Suprapubic skin (tissue), 4 donors: ENCODE measurements at places on chromosomes 2 and 18. TPM values are rescaled to one million over a fixed set of nuclear protein-coding genes. Genes with fewer than 3 reads are reported as not detected.

Gene NEU2
- 1.7 TPM for total RNA-seq

Gene DLX2
- 0.30 TPM for total RNA-seq

DNA sequence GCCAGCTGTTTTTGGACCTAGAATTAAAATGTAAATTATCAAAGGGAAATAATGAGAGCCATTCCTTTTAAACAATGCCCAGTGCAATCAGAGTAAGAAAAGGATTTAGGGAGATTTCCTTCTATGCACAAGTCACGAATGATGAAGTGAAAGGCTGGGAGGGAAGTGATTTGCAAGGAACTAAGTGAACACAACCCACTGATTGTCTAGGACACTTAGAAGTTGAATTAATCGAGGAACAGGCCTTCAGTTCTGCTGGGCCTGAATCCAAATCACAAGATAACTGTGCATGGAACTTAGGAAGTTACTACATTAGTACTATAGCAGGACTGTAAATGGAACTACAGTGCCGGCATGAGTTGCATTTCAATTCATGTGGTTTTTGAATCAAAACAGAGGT, 17.7 kb downstream of the MAP2 start:
- DNase-seq: no peak

DNA sequence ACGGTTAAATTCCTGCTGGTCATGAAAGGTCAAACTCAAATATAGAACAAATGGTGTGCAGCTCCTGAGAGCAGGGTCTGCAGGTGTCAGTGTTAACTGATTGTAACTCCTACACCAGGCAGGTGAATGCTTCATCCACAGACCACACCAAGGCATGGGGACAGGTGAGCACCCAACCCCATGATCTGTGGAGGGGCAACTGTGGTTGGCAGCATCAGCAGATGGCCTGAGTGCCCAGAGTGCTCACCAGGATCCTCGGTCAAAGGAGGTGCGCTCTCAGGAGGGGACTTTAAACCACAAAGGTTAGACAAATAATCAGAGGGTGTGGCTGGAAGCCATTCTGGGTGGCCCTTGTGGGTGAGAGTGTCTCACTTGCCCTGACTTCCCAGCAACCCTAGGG, 44.5 kb downstream of the PTGR3 start:
- DNase-seq: no peak

Gene DSG1
- total RNA-seq: 1,682 TPM

GRCh38 chr2:38672445-38673391, 6.8 kb downstream of the GALM start:
- no peak for DNase-seq

DNA sequence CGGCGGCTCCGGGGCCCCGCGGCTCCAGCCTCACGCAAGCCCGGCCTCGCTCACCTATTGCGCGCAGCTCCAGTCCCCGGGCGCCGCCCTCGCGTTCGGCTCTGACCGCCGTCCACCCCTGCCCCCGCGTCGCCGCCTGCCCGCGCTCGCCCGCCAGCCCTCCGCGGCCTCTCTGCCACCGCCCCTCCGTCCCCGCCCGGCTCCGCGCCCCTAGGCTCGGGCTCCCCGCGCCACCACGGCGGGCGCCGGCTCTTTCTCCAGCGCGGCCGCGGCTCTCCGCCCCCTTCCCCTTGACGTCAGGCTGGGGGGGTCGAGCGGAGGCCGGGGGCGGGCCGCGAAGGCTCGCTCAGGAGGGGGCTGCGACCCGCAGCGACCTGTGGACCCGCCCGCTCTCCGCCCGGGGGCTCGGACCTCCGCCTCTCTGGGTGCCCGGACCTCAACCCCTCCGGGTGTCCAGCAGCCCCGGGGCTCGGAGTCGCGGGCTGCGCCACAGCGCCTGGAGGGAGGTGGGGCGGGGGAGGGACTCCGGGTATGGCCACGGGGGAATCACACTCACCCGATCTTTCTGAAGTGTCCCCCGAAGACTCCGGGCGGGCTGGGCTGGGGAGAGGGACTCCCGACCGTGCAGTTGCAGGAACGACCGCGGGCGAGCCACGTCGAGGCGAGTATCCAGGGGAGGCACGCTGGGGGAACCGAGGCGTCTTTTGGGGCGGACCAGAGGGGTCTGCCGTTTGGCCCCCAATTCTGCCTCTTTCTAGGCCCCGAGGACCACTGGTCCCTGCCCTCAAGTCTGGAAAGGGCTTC, at the start of gene SEMA4C:
Gene SEMA4C (minus strand): TSS at position 259 of the 804 bp plus-strand sequence. CDS start 2,194 bp downstream, outside the sequence.
- DNase-seq: no peak

DNA sequence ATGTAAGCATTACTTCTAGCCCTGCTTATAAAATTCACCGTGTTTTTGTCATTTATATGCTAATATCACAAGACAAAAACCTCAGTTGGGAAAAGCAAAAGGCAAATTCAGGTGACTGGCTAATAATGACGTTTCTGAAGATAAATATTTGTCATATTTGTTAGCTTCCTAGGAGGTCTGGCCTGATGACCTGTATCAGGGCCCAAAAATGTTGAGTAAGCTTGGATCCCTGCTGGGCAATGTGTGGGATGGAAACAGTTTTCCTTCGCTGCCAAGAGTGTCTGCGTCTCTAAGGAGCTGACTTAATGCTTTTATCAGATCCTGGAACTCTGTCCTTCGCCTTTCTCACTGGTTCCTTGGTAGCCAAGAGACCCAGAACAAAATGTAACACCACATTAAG, 230.1 kb upstream of the PXDN start:
- no peak for DNase-seq

GRCh38 chr2:203786549-203787351, 80.3 kb downstream of the CD28 start:
- DNase-seq: no peak

GRCh38 chr2:25292408-25292807, 49.3 kb downstream of the DNMT3A start:
- DNase-seq: no peak

- no peak for DNase-seq
Measured at GRCh38 chr18:23384778-23385736, 68.0 kb upstream of the RIOK3 start.

Gene ATP6V1C2
- total RNA-seq: 142 TPM

DNA sequence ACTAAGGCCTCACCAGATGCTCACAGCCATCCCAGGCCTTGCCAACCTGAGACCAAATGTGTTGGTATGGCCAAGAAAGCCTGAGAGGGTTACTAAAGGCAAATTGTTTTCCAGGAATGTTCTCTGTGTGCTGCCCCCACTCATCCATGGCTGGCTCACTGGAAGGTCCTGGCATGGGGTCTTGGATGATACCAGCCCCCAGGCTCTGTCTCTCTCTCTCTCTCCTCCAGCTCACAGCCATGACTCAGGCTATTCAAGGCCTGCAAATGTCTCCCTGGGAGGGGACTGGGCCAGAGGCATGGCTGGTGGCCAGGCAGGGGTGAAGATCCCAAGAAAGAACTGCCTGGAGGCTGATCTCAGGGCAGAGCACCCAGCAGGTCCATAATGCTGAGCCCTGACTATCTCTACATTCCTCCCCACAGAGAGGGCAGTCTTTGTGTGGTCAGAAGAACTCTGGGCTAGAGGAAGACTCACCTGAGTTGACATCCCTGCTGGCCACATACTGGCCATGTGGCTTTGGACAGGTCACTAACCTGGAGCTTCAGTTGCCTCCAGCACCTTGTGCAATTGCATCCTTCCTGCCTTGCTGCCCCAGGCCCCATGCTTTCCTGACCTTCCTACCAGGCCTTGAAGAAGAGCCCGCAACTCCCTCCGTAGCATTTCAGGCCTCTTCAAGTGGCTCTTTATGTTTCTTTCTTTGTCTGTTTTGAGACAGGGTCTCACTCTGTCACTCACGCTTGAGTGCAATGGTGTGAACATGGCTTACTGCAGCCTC, 150.4 kb downstream of the ZFP36L2 start:
- no peak for DNase-seq

GRCh38 chr2:96756788-96757476, 3.8 kb upstream of the CNNM4 start:
- no peak for DNase-seq

DNA sequence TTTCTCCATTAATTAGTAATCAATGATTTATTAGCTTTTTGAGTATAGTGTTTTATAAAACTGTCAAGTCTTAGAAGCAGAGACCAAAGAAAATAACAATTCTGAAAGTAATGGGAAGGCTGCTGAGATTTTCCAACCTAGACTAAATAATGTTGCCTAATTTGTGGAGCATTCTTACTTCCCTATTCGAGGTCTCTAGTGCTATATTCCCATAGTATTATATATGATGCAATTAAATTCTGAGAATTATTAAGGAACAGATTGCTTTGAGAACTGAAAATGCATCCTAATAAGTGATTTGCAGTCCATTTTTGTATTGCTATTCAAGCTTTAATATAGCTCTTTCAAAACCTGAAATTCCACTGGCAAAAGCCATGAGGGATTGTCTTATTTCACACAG, 27.7 kb upstream of the DOCK10 start:
- no peak for DNase-seq

DNA sequence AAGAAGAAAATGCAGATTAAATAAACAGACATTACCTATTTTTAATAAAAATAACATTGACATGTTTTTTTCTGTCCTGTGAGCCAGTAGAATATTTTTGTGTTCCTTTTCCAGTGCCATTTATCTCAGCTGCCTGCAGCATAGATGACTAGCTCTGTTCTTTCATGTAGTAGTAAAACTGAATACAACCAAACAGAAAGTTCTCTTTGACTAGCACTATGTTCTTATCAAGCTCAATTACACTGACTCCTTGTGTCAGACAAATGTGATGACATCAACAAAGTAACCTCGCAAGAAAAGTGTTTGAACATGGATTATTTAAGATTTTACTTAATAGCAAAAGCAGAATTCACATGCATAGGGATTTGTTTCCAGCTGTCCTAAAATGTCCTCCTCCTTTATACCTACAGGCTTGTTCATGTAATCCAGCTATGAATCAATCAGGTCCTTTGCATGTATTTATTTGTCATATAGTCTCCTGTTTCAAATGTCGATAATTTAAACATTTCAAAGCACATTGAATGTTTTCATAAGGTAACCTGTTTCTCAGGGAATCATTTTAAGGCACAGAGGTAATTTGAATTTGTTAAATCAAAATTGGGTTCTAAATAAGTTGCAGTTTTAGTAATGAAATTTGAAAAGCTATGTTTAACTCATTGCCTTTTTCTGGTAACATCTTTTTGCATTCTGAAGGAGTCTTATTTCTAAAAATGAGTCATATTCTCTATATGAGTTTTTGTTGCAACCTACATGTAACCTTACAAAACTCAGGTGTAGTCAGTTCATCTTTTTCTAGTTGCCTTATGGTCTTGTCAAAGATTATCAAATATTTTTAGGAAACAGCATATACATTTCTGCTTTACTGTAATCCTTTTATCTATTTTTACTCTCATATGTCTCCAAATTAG, 215.3 kb upstream of the GULP1 start:
- no peak for DNase-seq

Gene TRIM43
- not detected for total RNA-seq

Gene NOL4
- 0.23 TPM for total RNA-seq

DNA sequence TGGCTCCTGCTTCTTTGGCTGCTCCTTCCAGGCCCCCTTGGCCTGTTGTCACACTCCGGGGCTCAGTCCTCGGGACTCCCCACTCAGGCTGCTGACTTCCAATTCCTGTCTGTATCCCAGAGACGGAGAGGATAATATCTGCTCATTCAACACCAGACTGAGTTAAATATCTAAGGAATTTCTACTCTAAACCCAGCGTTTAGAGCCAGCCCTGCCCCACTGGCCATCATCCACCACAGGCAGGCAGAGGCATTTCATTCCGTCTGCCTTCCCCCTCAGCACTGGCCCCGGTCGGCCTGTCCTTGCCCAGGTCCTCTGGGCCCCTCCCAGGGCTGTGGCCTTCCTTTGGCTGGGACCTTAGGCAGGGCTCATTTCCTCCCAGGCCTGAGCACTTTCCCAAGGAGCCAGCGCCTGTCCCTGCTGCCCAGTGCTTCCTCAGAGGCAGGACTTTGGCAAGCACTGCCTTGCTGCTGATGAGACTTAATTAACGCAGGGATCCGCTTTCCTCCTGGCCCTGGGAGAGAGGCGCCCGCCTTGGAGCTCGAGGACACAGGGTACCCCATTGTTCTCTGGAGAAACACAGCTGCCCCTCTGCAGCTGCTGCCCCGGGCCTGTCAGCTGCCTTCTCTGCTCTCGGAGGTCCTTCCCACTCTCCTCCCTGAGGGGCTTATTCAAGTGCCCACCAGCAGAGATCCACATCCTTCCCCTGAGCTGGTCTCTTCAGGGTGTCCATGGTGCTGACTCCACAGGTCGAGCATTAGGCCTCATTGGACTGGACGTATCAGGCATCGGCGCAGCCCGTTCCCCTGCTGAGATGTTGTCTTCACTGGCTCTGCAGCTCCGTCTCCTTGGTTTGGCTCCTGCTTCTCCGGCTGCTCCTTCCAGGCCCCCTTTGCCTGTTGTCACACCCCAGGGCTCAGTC, 42.8 kb downstream of the ATOH8 start:
- peak; percentile 65 for DNase-seq

DNA sequence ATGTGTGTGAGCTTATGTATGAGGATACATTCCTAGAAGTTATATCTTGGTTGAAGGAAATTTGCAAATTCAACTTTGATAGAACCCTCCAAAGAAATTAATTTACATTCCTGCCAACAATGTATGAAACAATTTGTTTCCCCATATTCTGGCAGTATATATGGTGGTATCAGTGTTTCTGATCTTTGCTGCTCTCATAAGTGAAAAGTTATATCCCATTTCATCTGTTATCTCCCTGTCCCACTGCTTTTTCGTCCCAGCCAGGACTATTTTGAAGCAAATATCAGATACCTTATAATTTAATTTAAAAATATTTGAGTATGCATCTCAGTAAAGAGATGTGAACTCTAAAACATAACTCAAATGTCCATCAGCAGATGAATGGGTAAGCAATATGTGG, 7.1 kb downstream of the UBR3 start:
- DNase-seq: no peak

- DNase-seq: no peak
Measured at GRCh38 chr2:118049816-118050140, 35.9 kb upstream of the CCDC93 start.

Gene RNU2-63P
- not detected for total RNA-seq
